Muscle of arm (tissue), 14 donors: ENCODE measurements at places on chromosomes 16 and 17.
A peak's percentile ranks its signal among the peaks of the same experiment; 100 is the strongest.

DNA sequence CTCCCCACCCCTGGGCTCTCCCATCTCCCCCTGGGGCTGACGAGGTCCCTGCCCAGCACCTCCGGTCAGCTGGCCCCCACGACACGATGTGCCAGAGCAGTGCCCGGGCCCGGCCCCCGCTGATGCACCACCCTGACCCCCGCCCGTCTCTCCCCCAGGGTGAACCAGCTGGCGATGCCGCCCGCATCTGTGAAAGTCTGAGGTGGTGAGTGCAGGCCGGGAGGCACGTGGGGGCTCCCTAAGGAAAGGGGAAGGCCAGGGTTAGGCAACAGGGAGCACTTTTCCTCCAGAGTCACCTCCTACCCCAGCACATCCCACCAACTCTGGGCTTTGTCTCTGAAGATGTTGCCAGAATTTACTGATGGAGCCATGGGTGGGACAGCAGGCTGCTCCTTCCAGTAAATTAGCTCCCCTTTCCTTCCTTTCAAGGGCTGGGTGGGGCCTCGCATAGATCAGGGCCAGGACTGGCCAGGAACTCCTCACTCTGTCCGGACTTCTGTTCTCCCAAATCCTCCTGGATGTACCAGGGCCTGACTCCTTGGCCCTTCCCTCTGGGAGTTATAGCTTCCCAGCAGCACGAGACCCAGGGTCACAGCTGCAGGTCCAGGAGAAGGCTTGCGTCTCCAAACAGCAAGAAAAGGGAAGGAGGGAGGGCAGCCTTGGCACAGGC is 18.3 kb downstream of the MYBBP1A start:
- DNase-seq = no peak

GRCh38 chr16:4733747-4734062 is 366 bp downstream of the ANKS3 start:
- no peak for DNase-seq

DNA sequence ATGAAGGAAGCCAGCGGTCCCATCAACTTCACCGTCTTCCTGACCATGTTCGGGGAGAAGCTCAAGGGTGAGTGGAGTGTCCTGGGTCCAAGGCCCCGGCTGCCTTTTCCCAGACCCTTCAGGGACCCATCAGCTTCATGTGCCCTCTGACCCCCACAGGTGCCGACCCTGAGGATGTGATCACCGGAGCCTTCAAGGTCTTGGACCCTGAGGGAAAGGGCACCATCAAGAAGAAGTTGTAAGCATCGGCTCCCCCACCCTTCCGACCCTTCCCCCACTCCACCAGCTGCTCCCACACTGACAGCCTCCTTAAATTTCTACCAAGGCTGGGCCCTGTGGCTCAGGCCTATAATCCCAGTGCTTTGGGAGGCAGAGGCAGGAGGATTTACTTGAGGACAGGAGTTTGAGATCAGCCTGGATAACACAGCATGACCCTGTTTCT is 1.9 kb downstream of the MYL11 start:
- no peak for DNase-seq

DNA sequence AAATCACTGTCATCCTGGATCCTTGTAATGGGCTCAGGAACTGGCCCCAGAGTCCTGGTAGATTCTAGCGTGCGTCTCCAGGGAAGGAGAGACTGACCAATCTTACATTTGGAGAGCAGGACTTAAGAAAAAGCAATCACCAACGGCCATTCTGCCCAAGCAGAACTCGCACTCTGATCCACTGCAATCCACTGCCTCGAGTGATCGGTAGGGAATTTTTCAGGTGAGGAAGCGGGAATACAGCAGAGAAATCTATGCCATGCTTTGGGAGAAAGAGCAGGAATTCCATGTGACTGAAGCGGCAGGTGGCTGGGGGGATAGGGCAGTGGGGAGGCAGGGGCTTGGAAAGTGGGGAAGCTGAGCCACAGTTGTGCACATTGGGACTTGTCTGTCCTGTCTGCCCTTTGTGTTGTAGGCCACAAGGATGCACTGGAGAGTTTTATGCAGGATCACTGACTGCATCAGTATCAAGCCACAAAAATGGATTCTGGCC is 143.9 kb upstream of the HS3ST2 start:
- no peak for DNase-seq

DNA sequence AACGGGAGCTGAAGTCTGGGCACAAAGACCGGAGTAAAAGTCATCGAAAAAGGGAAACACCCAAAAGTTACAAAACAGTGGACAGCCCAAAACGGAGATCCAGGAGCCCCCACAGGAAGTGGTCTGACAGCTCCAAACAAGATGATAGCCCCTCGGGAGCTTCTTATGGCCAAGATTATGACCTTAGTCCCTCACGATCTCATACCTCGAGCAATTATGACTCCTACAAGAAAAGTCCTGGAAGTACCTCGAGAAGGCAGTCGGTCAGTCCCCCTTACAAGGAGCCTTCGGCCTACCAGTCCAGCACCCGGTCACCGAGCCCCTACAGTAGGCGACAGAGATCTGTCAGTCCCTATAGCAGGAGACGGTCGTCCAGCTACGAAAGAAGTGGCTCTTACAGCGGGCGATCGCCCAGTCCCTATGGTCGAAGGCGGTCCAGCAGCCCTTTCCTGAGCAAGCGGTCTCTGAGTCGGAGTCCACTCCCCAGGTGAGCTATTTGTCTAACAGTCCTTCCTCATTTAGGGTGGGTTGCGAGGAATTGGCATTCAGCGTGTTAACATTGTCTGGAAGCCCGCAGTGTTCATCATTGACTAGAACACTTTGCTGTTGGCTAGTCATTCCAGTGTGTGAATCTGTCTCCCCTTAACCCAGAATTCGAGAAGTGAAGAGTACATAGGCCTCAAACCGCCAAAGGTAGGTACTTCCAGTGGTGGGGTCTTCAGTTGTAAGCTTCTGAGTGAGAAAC is 1.5 kb downstream of the CDK12 start:
- DNase-seq = peak; percentile 12

- no peak for DNase-seq
These were observed 12.8 kb downstream of the FAM20A start for GRCh38 chr17:68588362-68588761.

DNA sequence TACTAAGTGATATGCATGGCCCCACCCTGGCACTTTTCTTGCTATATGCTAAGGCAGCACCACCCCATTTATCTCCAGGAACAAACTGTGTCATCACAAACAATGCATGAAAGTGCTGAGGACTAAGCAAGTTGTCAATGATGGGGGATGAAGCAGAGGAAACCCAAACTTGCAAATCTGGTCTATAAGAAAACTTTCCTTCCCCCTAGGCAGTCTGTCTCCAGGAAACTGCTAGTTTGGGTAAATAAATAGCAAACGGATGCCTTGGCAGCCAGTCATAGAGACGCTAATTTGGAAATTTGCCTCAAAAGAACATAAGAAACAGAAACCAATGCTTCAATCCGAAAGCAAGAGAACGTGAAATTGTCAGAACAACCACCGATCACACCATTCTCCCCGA is 5.6 kb upstream of the HSBP1 start:
- peak; percentile 72 for DNase-seq

- no peak for DNase-seq
These were observed 89.2 kb downstream of the ABR start for GRCh38 chr17:1090465-1091189.

- DNase-seq = no peak
These were observed 12.3 kb upstream of the SPN start for GRCh38 chr16:29650771-29651170.

- DNase-seq = peak; percentile 32
These were observed 1.6 kb downstream of the ZNF423 start for GRCh38 chr16:49854188-49854795.

GRCh38 chr17:80546267-80546666 is 1.6 kb downstream of the RPTOR start:
- DNase-seq = no peak

DNA sequence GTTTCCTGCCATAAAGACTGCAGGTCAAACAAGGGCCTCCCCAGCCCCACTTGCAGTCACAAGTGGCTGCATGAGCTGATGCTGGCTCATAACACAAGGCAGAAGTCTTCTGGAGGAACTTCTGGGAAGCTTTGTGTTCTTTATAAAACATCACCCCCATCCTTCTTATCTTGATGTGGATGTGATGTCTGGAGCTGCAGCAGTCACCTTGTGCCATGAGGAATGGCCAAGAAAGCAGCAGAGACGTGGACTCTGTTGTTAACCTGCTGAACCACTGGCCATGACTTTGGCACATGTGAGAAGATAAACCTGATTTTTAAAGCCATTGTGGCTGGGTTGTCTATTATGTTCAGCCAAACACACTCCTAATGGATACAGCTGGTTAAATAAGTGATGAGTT is 41.8 kb downstream of the FOXL1 start:
- DNase-seq = no peak

DNA sequence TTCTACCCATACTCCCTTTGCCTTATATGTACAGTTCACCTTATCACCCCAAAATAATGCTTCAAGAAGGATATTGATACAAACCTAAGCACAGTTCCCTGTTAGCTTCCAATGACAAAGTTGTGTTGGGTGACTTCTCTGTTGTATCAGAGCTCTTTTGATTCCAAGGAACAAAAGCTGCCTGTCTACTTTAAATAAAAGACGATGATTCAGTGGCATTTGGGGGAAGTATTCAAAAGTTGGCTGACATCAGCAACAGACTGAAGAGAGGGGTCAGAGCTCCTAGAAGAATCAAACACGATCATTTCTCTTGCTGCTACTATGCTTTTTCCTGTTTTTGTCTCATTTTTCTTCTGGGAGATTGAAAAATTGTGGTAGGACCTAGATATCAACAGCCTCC is 69.4 kb upstream of the CA10 start:
- no peak for DNase-seq

DNA sequence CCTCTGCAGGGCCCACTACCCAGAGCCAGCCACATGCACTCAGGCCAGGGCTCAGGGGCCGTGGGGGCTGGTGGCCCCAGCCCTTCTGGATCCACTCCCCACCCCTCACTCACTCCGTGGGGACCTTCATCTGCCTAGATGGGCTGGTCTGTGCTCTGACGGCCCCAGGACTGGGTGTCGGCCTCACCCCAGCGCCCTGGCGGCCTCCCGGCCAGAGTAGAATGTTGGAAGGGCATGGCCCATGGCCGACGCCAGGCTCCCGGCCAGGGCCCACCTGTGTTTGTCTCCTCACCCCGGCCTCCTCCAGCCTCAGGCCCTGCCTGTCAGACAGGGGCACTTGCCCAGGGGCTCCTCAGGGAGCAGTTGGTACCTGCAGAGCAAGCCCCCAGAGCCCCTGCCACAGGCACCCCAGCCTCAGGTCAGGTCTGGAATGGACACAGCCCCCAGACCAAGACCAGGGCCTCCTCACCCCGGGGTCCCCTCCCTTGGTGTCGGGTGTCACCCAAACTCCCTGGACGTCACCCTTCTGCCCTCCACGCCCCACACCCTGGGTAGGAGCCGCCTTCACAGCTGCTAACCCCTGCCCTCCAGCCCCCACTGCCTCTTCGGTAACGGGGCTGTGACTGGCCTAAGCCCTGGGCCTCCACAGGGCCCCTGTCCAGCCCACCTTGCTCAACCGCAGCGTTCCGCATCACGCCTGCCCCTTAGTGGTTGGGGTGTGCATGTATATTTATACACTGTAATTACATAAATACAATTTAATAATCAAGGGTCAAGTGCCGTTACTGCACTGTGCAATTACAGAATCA is 3.0 kb upstream of the CDH15 start:
- DNase-seq = no peak

GRCh38 chr17:42928714-42929496 is 28.3 kb downstream of the G6PC1 start:
- peak; percentile 35 for DNase-seq

DNA sequence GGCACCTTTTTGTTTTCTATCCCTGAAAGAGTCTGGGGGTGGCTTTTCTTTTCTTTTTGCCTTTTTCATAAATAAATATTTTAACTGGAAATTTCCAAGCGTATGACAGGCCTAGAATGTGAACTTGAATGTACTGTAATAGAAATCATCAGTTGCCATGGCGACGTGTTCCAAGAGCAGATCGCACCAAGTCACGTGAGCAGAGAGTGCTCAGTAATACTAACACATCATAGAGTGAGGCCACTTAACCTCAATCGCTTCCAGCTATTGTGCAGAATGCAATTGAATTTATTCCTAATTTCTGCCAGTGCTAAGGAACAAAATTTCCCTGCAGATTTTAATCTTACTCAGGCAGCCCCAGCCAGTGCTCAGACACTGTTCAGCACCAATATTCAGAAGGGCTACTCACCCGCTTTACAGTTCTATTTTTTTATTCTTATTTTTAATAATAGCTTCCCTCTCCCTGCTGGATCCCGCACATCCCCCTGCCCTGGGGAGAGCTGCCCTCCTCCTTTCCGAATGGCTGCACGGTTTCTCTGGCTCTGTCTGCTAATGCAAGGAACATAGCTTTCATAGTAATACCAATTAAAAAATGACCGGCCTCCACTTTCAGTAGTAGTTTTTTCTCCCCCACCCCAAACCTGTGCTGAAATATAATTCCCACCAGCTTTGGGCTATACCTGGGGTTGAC is 26.2 kb upstream of the PMFBP1 start:
- peak; percentile 88 for DNase-seq

- DNase-seq = peak; percentile 36
These were observed 343.0 kb upstream of the DYNLRB2 start for GRCh38 chr16:80197741-80198201.

DNA sequence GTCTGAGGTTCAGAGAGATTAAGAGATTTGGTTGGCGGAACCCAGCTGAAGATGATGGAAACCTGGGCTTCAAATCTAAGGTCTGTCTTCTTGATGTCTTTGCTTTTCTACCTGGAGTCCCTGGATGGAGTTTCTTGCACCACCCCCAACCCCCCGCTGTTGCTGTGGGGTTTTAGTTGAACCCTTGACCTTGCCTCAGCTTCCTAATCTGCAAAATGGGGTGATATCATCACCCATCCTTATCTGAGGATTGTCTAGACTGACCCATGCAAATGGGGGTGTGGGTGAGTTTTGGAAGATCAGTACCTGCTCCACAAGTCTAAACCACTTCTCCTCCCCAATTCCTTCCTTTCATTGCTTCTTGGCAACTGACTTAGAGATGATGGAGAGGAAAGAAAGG is 9.0 kb upstream of the CMIP start:
- no peak for DNase-seq

- no peak for DNase-seq
These were observed 14.2 kb upstream of the RHBDF2 start for GRCh38 chr17:76515274-76515949.

- DNase-seq = no peak
These were observed 21.4 kb upstream of the IRX6 start for GRCh38 chr16:55302635-55303034.

GRCh38 chr16:23146877-23147601 is 2.2 kb downstream of the USP31 start:
- DNase-seq = no peak

GRCh38 chr16:29318037-29318436 is 88.5 kb downstream of the NPIPB11 start:
- DNase-seq = no peak
